Stimulated activated CD4-positive, alpha-beta T cell treated with anti-CD3 and anti-CD28 coated beads, Interleukin-15, amount 100 ng/mL, for 24 hours (primary cell): ENCODE measurements at places on chromosomes 2 and 18.

DNA sequence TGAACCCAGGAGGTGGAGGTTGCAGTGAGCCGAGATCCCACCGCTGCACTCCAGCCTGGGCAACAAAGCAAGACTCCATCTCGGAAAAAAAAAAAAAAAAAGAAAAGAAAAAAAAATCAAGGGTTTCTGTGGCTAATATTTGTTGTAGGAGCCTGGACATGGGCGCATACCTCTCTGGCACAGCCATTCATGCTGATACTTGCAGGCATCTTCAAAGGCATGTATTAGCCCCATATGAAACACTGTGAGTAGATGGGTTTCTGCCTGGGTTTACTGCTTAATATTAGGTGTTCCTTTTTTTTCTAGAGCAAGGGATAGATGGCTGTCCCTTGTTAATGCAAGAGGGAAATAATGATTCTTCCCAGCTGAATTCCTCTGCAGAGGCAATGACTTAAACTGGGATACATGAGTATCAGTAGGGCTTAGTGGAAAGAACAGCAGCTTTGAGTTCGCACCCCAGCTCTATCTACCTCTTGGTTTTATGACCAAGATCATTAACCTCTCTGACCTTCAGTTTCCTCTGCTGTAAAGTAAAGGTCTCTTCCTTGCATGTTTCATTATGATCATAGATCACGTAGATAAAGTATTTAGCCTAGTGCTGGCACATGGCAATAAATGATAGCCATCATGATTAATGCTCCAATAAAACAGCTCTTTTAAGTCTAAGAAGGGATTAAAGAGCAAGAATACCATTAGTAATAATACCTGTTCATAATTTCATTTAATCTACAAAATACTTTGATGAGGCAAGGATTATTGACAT is 4.5 kb upstream of the ATL2 start:
- no peak for DNase-seq

DNA sequence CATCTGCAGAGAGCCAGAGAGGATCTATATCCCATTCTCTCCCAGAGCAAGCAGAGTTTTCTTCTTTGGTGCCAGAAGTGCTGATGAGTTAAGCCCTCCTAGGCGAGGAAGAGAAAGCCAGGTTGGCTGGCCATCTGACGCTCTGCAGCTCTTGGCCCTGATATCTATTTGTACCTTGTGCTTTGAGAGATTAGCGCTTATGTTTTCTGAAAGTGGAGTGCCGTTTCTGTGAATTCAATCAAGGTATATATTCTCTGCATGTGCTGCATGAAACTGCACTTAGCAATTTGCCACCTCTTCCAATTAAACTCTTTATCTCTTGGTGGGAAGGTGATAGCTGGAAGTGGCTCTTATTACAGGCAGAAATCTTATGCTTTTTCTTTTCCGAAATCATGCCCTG is 177.5 kb downstream of the LPIN1 start:
- DNase-seq: no peak

DNA sequence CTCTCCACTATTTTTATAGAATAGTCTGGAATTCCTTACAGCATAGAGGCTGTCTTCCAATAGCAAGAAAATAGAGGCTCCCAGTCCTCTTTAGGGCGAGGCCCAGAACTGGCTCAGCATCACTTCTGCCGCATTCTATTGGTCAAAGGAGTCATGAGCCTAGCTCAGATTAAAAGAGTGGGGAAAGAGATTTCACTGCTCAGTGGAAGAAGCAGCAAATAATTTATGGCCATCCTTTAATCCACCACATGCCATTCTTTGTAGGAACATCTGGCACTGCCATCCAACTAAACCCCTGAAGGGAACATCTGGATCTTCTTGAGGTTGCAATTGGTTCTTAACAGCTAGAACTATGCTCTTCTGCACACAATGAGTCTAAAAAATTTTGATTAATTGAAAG is 43.4 kb upstream of the NEUROD1 start:
- no peak for DNase-seq

DNA sequence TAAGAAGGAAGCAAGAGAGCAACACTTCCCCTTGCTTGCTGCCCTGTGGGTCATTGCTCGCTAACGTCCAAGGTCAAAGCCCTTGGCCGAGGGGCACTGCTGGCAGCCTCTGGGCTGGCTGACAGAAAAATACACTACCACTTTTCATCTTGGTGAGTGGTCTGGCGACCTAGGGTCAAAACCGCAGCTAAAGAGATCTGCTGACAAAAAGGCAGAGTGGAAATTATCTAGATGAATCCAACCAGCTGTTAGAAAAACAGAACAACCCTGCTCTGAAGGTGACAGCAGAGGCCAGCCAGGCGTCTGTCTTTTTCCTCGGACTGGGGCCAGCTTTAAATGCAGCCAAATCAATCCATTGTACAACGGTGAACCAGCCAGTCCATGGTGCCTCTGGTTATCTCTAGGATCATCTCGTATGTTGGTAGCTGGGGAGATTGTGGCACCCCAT is 92.6 kb downstream of the CD8B2 start:
- no peak for DNase-seq

- no peak for DNase-seq
Observed at GRCh38 chr2:64858541-64859311, 130.5 kb upstream of the SLC1A4 start.

- DNase-seq: no peak
Observed at GRCh38 chr2:176150584-176151441, 537 bp upstream of the HOXD4 start.

GRCh38 chr2:16069933-16070647 is 129.7 kb downstream of the MYCN start:
- no peak for DNase-seq
